CD4-positive, alpha-beta T cell treated with Interleukin-4 for 4 hours (primary cell): ENCODE measurements at places on chromosomes 6 and 20.
A peak's percentile ranks its signal among the peaks of the same experiment; 100 is the strongest.

DNA sequence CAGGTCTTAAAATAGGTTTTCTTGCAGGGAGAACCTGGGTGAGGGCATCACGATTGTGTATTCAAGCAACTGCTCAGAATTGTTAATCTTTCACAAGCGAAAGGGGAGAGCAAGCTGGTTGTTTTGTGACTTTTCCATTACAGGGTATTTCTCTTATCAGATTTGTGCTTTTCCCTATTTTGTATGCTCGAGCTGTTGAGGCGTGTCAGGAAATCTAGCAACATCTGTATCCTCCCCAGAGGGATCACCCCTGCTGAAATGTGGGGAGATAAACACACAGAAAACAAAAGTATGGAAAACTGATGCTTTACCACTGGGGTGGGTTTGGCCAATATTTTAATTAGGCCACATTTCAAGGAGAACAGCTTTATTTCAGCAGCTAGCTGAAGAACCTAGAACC, 187.0 kb downstream of the DTNBP1 start:
- no peak for DNase-seq

DNA sequence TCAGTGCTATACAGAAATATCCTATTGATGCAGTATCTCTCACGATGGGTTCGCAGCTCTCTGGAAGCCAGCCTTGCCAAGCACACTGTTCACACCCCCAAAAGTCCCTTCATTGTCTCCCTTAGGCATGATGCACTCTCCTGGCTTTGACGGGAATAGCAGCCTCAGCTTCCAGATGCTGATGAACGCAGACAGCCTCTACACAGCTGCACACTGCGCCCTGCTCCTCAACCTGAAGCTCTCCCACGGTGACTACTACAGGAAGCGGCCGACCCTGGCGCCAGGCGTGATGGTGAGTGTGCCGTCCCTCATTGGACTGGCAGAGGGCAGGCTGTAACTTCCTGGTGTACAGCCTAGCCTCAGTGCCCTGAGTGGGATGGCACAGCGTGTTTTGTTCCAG, 60.0 kb upstream of the PBOV1 start:
- DNase-seq, result no peak

DNA sequence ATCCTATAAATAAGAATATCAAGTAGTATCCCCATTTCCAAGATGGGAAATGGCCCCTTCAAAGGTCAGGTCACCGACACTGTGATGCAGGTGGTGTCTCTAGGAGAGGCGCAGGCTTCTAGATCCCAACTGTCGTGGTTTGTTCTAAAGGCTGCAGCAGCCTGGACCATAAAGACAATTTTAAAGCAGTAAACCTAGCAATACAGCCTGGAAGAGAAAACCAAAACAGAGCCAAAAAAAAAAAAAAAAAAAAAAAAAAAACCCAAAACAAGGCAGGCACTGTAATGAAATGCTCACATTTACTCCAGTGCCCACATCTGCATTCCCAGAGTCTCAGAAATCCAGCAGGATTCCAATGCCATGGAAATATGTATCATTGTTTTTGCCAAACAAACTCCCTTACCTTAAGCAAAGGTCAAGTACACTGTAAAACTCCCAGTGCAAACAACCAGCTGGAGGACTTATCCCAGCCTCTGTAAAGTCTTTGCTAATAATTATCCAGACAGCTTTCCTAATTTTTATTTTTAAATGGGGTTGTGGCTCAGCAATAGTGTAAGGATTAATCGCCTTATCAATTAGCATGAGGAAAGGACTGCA, 98.2 kb downstream of the PSMG4 start:
- DNase-seq, result no peak

DNA sequence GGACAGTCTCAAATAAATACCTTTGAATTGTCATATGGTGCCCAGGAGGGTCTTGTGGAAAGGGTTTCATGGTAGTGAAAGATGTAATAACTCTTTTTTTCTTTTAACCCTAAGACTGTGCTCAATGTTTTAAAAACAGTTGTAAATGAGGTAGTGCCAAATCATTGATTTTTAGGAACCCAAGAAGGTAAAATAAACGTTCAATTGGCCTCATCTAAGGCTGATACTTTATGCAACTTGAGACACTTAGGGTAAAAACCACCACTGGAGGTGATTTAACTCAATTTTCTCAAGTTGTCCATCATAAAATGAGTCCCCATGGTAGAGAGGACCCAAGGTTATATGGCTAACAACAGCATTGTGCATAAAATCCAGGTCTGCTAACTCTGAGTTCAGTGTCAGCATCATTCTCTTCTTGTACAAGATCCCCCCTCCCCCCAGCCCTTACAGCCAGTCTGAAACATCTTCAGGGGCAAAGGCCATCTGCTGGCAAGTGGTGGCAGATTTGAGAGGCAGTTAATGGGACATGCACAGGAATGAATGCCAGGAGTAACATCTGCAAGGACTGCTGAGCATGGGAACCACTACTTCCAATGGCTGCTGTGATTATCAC, 244.4 kb downstream of the GMPR start:
- no peak for DNase-seq

- peak; percentile 78 for DNase-seq
Observed at GRCh38 chr6:106534564-106534982, 94.7 kb downstream of the RTN4IP1 start.

GRCh38 chr6:14108571-14109410, 8.8 kb upstream of the CD83 start:
- DNase-seq, result peak; percentile 45

DNA sequence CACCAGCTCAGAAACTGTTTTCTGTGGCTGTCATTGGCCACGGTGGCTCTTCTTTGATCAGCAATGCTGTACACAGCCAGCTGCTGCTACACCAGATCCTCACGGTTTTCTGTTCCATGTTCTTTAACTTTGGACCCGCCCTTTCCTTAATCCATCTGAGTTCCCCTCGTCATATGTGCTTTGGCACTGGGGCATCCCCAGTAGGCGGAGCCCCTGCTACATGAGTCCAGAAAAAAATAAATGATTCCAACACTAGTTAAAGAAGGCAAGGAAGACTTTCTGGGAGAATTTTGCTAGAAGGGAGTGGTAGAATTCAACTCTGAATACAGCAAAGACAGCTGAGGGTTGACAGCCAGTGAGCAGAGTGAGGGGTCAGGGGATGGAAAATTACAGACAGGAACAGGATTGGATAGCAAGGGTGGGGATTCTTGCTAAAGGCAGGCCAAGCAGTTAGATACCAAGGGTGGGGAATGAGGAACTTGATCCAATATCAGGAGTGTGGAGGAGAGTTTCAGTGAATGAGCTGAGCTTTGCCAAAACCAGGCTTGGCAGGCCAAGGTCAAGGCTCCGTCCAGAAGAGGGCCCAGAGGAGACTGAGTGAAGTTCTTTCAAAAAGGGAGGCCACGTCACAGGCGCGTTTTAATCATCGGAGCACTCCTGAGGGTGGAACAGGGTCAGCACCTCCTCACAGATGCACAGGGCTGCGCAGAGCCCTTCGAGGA, 391.8 kb downstream of the CDH4 start:
- DNase-seq, result no peak

DNA sequence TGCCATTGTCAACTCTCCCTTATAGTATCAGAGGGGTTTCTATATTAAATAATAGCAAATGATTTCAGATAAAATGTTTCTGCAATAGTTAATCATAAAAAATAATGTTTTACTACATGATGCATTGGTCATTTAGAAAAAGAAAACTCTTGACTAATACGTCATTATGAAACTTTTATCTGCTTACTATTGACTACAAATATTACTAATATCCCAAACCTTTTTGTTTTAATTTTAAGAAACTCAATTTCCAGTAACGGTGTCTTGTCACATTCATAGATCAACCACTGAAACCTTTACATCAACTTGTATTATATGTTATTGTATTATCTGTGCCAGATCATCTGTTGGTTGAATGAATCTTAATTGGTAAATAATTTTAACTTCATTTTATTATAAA, 482.9 kb upstream of the SLC35B3 start:
- no peak for DNase-seq

DNA sequence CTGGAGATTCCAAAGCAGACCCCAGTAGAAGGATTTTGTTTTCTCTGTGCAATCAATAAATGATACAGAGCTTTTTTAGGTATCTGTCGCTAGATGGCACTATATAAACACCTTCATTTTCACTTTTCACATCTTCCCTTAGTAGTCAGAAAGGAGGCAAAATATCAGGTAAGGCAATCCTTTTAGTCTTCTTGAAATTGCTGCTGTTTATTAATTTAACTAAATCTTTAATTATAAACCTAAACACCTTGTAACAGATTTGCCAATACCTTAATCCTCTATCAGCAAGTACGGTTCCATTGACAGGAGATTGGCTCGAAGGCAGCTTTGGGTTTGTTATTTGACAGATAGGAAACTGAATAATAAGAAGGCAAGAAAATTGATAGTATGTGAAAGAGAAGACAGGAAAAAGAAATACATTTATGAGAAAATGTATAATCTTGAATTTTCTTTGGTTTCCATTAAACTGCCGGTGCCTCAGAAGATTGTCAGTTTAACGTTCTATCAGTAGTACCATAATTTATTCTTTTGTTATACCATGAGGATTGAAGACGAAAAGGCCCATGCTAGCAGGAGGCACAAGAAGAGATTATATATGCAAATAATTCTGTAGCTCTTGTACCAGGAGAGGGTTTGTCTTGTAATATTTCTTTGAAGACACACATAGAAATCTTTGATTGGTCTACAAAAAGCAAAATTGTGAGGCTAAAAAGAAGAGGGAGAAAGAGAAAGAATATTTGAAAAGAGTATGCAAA, 23.5 kb upstream of the IBTK start:
- peak; percentile 41 for DNase-seq

- no peak for DNase-seq
Observed at GRCh38 chr6:112488238-112488637, 141.1 kb downstream of the RFPL4B start.

DNA sequence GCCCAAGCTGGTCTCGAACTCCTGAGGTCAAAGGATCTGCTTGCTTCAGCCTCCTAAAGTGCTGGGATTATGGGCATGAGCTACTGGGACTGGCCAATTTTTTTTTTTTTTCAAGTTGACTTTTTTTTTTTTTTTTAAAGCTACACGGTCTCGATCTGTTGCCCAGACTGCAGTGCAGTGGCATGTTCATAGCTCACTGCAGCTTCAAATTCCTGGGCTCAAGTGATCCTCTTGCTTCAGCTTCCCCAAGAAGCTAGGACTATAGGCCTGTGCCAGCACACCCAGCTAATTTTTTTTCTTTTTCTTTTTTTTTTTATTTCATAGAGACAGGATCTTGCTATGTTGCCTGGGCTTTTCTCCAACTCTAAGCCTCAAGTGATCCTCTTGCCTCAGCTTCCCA, 59.5 kb downstream of the NCOA3 start:
- no peak for DNase-seq

DNA sequence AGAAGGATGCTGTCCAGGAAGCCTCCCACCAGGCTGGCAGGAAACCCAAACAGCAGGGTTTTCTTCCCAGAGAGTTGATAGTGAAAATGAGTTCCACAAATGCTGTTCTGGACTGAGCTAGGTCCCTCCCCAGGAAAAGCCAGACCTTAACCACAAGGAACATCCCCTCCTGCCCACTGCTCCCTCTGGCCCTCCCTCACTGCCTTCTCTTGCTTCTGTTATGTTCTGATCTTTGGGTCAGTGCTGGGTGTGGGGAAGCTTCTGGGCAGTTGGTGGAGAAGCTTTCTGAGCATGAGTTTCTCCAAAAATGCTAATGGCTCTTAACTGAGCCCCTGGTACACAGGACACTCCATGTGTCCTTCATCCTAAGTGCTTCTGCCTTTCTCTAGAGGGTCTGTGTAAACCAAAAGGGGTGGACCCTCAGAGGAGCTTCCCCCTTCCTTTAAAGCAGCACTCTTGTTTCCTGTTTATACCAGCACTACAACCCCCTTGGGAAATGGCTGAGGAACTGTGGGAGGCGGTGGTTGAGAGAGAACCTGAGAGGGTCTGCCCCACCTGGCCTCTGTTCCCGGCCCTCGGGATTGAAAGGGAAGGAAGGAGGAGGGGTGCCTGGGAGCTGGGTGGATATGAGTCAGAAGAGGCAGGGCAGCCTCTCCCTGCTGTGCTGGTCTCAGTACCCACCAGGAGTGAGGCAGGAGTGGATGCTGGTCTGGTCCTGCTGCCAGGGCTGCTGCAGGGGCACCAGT, 42.0 kb downstream of the CDS2 start:
- no peak for DNase-seq

DNA sequence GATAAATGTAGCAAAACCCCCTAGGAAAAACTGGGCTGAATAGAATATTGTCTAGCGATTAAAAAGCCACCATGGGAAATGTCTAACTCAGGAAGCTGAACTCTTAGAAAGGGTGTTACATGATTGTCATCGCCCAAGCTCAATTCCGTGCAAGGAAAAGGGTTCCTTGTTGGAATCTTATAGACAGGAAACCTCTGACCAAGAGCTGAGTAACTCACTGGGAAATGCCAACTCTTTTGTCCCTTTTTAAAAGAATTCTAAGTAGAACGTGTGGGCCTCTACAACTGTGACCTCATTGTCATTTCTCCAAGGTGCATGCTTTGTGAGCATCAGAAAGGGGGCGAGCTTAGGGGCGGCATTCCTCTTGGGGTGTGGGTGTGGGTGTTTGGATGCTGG, 88.1 kb downstream of the SYNJ2 start:
- DNase-seq, result no peak

GRCh38 chr6:170271771-170272314, 19.0 kb downstream of the DLL1 start:
- peak; percentile 83 for DNase-seq

GRCh38 chr6:12717356-12717755, 789 bp downstream of the PHACTR1 start:
- DNase-seq, result no peak

GRCh38 chr20:57977141-57977540, 251.3 kb downstream of the ANKRD60 start:
- no peak for DNase-seq

DNA sequence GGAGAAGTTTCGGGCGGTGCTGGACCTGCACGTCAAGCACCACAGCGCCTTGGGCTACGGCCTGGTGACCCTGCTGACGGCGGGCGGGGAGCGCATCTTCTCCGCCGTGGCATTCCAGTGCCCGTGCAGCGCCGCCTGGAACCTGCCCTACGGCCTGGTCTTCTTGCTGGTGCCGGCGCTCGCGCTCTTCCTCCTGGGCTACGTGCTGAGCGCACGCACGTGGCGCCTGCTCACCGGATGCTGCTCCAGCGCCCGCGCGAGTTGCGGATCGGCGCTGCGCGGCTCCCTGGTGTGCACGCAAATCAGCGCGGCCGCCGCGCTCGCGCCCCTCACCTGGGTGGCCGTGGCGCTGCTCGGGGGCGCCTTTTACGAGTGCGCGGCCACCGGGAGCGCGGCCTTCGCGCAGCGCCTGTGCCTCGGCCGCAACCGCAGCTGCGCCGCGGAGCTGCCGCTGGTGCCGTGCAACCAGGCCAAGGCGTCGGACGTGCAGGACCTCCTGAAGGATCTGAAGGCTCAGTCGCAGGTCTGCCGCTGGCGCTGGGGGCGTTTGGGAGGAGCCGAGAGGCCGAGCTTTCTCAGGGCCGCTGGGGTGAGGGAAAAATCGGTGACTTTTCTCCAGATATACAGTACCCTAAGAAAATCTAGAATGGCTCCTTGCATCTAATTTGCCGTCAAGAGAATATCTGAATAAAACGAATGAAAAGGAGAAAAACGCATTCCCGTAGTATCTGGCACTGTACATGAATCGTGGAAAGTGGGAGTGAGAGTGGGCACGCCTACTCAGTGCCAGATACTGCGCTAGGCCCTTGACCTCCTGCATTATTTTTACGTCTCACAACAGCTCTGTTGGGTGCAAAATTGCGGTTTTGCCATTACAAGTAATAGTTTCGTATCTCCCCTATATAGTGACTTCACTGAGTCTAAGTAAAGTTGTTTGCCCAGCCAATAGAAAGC, 1.0 kb downstream of the CALHM6 start:
- DNase-seq, result peak; percentile 18

GRCh38 chr6:330948-331347, 38.7 kb downstream of the DUSP22 start:
- DNase-seq, result no peak

- DNase-seq, result no peak
Observed at GRCh38 chr20:38665506-38666285, 58.6 kb upstream of the SLC32A1 start.
